ENCODE measurements at places on chromosomes 5 and 9.

DNA sequence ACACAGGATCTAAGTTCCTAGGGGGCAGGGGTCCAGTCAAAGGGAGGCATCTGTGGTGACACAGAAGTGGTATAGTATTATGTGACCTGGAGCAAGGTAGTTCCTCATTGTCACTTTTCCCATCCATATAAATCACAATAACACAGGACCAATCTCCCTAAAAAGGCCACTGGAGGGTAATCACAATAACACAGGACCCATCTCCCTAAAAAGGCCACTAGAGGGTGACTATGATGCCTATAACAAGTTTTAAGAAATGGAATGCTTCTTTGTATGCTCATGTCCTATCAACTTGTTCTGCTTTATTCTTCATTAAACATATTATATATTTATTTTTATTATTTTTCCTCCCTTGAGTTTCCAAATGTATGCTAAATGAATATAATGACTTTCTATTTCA is 254.6 kb downstream of the ASTN2 start:
- no peak for DNase-seq

GRCh38 chr9:115930472-115930871 is 223.1 kb upstream of the PAPPA start:
- no peak for DNase-seq

DNA sequence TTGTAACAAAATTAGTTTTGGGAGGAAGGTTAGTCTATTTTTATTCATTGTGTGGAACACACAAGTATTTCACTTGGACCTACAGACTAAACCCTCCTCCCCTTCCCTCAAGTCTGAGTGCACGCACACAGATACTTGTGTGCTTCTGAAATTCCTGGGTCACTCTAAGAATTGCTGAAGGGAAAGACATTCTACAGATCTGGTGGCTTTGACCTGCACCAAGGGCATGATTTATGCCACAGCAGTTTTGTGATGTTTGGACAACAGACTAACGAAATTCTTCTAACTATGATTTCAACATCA is 150.5 kb downstream of the ARL15 start:
- no peak for DNase-seq

GRCh38 chr5:118967059-118967508 is 21.3 kb downstream of the DTWD2 start:
- no peak for DNase-seq

DNA sequence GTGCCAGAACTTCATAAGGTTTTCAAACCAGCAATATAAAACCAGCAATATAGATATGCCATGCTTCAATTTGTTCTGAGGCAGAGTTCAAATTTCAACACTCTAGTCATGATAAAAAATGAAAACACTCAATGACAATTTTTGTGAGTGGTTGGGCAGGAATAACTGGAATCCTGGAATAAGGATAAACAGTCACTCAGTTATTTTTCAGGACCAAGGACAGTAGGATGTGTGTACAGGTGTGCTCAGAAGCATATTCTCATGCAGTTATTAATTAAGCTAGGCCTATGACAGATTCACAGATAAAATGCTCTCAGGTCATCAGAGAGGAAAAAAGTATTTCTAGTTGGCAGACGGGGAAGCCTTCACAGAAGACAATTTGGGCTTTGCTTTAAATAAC is 117.3 kb upstream of the PPP2R2B start:
- no peak for DNase-seq

DNA sequence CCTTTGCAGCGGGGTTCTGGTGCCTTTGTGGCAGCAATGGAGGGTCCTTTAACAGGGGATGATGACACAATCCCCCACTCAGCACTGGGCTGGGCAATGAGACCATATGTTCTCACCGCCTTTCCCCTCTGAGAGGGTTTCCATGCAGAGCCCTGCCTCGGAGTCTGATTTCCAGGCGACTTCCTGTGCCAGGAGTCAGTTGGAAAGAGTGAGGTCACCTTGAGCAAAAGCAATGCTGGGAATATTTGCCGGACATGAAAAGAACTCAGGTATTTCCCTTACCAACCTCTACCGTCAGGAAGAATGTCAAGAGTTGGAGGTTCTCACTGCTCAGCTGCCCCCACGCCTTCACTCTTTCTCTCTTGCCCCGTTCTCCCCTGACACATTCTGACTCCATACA is 284.2 kb upstream of the IRX1 start:
- DNase-seq = no peak

DNA sequence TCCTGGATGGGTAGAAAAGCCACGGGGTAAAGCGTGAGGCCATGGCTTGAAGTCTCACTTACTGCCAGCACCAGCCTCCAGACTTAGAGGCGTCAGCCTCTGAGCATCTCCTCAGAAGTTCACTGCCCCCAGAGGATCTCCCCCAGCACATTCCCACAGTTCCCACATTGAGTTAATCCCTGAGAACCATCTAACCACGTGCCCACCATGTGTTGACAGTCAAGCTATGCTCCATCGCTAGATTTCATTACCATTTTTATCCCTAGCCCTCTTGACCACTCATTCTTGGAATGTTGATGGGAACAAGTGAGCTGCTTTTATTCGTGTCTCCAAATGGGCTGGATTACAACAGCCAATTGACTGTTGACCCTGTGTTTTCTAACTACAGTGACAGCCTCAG is 283.3 kb upstream of the IRX1 start:
- DNase-seq = no peak

- no peak for DNase-seq
These were observed 35.3 kb upstream of the AIF1L start for GRCh38 chr9:131060900-131061630.

DNA sequence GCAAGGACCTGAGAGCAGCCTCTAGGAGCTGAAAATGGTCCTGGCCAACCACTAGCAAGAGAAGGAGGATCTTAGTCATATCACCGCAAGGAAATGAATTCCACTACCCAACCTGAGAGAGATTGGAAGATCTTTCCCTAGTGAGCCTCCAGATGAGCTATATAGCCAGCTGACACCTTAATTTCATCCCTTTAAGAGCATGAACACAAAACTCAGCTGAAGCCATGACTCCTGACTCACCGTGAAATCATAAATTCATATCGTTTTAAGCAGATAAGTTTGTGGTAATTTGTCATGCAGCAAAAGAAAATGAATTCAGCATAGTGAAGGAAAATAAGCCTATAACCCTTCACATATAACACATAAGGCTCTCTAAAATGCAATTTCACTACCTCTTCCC is 23.5 kb downstream of the MAPKAP1 start:
- DNase-seq = no peak

GRCh38 chr5:137333928-137334327 is 165.2 kb downstream of the SPOCK1 start:
- no peak for DNase-seq

DNA sequence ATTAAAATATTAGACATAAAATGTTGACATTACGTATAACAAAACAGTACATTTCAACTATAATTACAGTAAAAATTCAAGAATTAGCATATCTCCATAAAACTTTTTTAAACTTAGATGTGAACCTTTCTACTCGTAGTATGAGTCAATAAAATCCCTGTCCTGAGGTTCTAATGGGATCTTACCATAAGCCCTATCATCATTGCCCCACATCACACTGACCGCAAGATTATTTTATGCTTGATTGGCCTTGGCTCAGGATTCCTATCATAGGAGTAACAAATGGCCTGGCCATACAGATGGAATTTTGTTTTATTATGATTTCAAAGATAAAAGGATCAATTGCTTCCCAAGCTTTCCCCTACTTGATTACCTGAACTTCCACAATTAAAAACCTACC is 238.3 kb downstream of the MEF2C start:
- DNase-seq = no peak

DNA sequence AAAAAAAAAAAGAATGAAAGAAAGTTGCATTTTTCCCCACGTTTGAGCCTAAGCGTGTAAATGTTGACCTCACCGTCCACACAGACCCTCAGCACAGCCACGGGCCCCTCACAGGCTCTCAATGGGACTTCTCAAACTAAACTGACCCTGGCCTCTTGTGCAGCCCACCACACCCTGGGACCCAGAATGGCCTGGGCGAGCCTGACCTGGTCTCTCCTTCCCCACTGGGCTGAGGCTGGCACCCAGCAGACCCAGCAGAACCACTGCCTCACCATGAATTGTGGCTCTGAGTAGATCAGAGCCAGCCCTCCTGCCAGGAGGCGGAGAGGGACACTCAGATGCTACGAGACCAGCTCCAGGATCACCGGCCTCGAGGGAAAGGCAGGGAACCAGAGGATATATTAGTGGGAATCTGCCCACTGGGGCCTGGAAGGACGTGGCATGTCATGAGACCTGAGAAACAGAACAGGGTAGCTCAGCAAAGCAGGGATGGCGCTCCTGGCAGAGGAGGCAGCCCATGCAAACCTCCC is 124.4 kb downstream of the ZNF354C start:
- no peak for DNase-seq

DNA sequence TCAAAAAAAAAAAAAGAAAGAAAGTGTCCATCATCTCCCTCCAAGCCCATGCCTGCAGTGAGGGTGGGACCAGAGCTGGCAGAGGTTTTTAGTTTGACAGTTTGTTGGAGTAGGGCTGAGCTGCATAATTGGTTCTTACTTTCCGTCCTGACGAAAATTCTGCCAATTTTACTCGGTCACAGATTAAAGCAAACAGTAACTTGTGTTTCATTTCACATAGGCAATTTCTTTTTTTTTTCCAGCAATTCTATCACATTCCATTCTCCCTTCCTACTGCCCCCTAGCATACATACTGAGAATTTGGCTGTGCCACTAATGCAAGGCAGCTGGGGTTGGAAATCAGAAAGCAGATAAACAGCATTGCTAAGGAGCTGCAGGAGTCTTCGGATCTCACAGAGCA is 132.4 kb downstream of the FRMD3 start:
- DNase-seq = no peak

GRCh38 chr9:136981588-136982231 is 1.1 kb upstream of the LCNL1 start:
- no peak for DNase-seq

DNA sequence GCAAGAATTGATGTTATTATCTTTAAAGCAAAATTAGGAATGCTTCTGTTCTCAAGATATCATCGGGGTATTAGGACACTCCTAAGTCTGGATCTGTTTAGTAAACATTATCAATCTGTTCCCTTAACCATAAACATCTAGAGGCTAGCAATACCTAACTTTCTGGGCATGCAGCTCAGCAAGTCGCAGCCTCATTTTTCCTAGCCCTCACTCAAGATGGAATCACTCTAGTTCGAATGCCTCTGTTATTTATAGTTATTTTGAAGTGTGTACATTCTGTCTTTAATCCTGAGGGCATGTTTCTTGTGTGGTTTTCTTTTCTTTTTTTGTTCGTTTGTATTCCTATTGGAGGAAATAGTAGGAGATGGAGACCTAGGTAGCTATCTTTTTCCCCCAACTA is 66.9 kb downstream of the FER start:
- DNase-seq = no peak

DNA sequence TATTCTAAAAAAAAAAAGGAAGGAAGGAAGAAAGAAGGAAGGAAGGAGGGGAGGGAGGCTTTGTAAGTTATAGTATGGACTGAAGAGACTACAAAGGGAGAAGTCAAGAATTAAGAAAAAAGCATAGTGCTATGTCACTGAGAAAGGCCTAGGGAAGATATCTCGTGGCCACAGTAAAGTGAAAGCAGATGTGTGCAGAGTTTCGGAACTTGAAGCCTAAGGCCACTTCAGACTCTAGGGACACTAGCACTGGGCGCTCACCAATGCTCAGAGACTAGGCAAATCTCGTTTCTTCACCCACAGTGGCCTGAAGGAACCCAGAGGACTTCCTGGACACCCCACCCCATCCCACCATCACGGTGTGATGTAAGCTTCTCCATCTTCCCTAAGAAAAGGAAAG is 181.4 kb upstream of the TRPM3 start:
- DNase-seq = no peak

- no peak for DNase-seq
These were observed 9.2 kb upstream of the ESM1 start for GRCh38 chr5:54994628-54995027.

DNA sequence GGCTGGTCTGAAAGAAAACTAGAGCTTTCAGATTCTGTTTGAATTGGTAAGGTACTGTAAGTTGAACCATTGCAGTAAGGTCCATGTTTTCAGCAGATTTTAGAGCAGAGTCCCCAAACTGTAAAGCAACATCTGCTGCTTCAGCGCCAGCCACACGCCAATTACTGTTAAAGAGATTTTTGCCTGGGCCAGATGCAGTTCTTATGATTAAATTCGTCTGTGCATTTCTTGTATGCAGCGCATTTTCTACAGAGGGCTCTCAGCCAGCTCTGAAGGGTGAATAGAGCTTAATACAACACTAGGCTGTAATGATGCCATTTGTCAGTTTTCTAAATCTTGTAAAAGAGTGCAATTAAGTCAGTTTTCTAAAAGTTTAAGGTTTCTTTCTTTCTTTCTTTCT is 246.3 kb downstream of the COX7C start:
- no peak for DNase-seq

GRCh38 chr9:108978205-108978604 is 35.1 kb downstream of the CTNNAL1 start:
- DNase-seq = no peak

DNA sequence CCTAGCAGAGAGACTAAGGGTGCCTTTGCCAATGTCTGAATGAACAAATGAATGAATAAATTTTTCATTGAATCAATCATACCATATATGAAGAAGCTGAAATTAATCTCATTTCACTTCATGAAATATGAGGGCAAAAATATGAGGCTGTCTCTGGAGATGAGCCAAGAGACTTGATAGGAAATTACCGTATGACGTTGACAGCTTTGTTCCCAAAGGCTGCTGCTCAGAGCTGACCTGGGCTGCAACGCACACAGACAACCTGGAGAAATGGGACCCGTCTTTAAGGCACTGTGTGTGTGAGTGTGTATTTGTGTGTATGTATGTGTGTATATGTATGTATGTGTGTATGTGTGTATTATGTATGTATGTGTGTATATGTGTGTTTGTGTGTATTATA is 226.1 kb downstream of the IRX2 start:
- no peak for DNase-seq

DNA sequence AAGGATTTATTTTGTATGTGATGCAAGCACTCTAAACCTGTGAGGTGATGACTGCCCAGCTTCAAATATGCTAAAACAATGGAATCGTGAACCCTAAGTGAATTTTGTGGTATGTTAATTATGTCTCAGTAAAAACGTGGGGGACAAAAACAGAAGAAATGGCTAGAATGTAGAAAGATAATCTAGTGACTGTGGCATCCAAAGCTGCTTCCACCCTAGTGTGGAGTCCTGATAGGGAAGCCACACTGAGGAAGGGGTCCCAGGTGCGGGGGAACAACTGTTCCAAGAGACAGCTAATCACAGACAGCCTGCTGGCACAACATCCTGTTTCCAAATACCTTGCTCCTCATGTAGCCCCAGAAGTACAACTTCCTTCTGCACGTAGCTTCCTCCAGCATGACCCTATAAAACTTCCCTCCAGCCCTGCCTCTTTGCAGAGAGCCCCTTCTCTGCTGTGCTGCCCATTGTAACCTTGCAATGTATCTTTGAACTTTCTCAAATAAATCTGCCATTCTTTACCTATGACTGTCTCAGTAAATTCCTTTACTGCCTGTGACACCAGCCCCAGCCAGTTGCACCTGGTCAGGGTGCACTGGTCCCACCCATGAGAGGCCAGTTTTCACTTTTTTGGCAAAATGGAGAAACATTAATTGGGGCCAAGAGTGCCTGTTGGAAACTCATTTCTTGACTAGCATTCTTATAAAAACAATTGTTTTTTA is 4.9 kb downstream of the GMCL2 start:
- no peak for DNase-seq
